ENCODE measurements at places on chromosomes 16 and 17.

DNA sequence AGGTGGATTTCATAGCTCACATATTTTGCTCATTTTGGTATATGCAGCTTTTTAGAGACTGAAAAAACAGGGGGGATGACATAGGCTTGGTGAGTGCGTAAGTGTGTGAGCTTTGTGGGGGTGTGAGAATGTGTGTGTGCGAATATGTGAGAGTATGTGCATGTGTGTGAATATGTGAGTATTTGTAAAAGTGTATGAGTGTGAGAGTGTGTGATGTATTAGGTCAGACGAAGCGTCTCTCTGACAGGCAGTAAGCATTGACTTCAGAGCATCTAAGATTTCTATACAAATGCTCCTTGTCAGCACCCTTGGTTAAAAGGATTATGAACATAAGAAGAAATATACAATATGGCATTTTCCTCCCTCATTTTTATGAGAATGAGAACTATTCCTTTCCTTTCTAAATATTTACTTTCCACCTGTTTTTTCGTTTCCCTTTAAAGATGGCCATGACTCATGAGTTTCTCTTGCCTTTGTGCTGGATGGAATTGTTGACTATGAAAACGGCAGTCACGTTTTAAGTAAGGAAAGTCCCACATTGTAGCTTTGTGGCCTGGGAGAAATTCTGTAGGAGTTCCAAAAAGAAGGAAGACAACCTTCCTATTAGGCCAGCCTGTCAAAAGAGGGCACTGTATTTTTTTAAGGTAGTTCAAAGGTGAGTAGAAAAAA lies 276.4 kb downstream of the FOXL1 start:
- H3K4me3 ChIP-seq, result no peak overlapping the region
- H3K36me3 ChIP-seq, result no peaks in the 10 kb centered on the region
- no peaks in the 10 kb centered on the region for H3K4me1 ChIP-seq
- no peaks in the 10 kb centered on the region for H3K27me3 ChIP-seq

GRCh38 chr16:71672803-71673581 lies 47.0 kb downstream of the MARVELD3 start:
- no peak overlapping the region for H3K27ac ChIP-seq
- H3K4me1 ChIP-seq, result no peaks in the 10 kb centered on the region
- H3K27me3 ChIP-seq, result no peaks in the 10 kb centered on the region
- H3K36me3 ChIP-seq, result peaks cover 14% of the 10 kb centered on the region
- no peak overlapping the region for H3K4me3 ChIP-seq

GRCh38 chr17:41406205-41406604 lies 8.8 kb upstream of the KRT31 start:
- no peaks in the 10 kb centered on the region for H3K36me3 ChIP-seq
- DNase-seq, result no peak
- no peak overlapping the region for H3K27ac ChIP-seq
- no peaks in the 10 kb centered on the region for H3K27me3 ChIP-seq
- H3K4me3 ChIP-seq, result no peak overlapping the region
- H3K4me1 ChIP-seq, result peaks cover 25% of the 10 kb centered on the region

DNA sequence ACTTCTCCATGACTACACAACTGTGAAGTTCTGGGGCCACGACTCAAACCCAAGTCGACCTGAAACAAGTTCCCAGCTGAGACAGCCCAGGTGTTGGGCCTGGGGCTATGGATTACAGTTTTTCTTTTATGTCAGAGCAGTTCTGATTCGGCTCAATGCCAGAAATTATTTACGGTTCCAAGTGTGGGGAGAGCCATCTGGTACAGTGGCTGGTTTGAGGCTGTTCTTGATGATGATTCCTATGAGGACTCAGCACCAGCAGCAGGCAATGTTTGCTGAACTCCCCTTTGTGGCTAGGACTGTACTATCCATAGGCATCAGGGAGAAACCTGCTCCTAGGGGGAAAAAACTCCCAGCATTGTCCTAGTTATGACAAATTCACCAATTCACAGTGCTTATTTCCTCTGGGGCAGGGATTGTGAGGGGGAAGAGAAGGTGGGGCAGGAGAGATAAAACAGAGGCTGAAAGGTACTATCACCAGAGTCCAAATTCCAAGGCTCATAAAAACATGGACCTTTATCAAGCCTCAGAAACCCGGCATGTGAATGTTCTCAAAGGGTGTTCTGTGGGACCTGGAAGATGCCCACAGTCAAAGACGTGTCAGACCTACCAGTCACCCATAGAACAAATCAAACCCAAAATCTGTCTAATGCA lies 18.2 kb upstream of the CMTM4 start:
- H3K27ac ChIP-seq, result no peak overlapping the region
- H3K27me3 ChIP-seq, result no peaks in the 10 kb centered on the region
- DNase-seq, result no peak
- no peaks in the 10 kb centered on the region for H3K36me3 ChIP-seq
- no peaks in the 10 kb centered on the region for H3K4me1 ChIP-seq

- no peaks in the 10 kb centered on the region for H3K27me3 ChIP-seq
- H3K4me3 ChIP-seq, result no peak overlapping the region
- H3K4me1 ChIP-seq, result no peaks in the 10 kb centered on the region
- no peak overlapping the region for H3K27ac ChIP-seq
- DNase-seq, result no peak
- peaks cover 64% of the 10 kb centered on the region for H3K36me3 ChIP-seq
These were observed 70.2 kb downstream of the ZZEF1 start for GRCh38 chr17:4072487-4073157.

GRCh38 chr17:50853781-50854180 lies 12.4 kb downstream of the TOB1 start:
- DNase-seq, result no peak
- no peak overlapping the region for H3K27ac ChIP-seq
- peaks cover 8% of the 10 kb centered on the region for H3K4me1 ChIP-seq
- no peaks in the 10 kb centered on the region for H3K27me3 ChIP-seq
- H3K36me3 ChIP-seq, result no peaks in the 10 kb centered on the region

GRCh38 chr17:6510321-6510977 lies 45.9 kb downstream of the PITPNM3 start:
- no peak for DNase-seq
- no peaks in the 10 kb centered on the region for H3K4me1 ChIP-seq
- no peak overlapping the region for H3K4me3 ChIP-seq
- no peak overlapping the region for H3K27ac ChIP-seq
- peaks cover 4% of the 10 kb centered on the region for H3K27me3 ChIP-seq
- no peaks in the 10 kb centered on the region for H3K36me3 ChIP-seq

DNA sequence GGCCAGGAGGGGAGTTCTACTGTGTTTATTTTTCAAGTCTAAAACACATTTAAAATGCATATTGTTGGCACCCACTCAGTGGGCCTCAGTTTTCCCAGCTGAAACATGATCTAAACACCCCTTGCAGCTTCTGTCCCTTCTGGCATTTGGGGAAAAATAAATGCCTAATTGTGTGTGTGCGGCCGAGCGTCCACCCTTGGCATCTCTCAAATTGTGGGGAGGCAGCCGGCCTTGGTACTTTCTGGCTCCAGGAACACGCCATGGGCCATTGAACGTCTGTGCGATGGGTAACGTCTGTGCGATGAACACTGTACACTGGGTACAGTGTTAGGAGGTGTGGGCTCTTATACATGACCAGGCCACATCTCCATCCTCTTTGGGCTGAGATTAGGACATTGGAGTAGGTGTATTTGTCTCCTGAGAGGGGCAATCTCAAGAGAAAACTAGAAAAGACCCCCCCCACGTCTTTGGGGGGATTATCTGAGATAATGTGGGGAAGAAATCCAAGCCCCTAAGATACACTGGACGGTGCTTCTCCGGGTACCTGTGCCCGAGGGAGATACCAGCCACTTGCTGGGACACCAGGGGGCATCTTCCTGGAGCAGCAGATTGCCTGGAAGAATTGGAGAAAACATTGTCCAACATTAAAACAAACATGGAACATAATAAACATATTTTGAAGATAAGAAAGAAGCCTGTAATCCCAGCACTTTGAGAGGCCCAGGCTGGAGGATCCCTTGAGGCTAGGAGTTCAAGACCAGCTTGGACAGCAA lies 54.9 kb downstream of the RAB11FIP4 start:
- H3K36me3 ChIP-seq, result no peaks in the 10 kb centered on the region
- no peak overlapping the region for H3K27ac ChIP-seq
- no peaks in the 10 kb centered on the region for H3K4me1 ChIP-seq

DNA sequence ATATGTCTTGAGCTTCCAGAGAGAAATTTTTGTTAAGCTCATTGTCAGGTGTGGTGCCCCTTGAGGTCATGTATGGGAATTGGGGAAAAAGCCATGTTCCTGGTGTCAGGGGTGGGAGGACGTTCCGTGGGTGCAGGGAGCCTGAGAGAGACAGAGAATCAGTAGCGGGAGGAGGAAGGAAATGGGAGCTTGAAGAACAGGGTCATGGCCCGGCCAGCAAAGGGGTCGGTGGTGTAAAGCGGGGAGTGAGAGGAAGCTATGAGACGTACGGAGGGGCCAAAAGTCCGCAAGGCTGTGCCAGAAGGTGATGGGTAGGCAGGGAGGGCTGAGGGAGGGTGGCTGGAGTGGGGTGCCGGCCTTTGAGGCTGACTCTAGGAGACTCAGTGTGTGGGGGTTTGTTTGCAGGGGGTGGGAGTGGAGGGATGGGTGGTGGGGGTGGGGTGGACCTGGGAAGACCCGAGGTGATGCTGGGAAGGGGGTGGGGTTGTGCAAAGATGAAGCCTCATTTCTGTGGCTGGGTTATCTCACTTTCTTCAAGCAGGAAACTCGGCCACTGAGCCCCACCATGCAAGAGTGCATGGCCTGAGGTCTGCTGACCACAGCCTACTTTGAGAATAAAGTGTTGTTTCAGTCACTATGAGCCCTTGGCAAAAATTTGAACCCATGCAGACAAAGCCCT lies 63.6 kb downstream of the PLCG2 start:
- no peaks in the 10 kb centered on the region for H3K4me1 ChIP-seq
- H3K36me3 ChIP-seq, result no peaks in the 10 kb centered on the region
- no peak for DNase-seq
- peak overlapping the region; percentile 75 for H3K27ac ChIP-seq
- H3K27me3 ChIP-seq, result no peaks in the 10 kb centered on the region

DNA sequence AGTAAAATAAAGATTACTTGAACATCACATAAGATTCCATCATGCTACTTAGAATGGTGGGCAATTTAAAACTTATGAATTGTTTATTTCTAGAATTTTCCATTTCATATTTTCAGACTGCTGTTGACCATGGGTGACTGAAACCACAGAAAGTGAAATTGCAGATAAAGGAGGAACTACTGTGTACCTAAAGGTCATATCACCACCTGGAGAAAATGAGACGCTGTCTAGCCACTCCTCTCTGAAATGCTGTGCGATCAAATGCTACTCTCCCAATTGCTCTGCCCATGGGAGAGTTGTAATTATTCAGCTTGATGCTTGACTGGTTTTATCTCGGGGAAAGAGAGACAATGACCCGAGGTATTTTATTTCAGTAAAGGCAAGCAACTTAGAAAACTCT lies 128.9 kb upstream of the ERCC4 start:
- no peak overlapping the region for H3K27ac ChIP-seq
- no peak overlapping the region for H3K4me3 ChIP-seq
- no peaks in the 10 kb centered on the region for H3K4me1 ChIP-seq
- DNase-seq, result no peak
- no peaks in the 10 kb centered on the region for H3K36me3 ChIP-seq
- H3K27me3 ChIP-seq, result no peaks in the 10 kb centered on the region

DNA sequence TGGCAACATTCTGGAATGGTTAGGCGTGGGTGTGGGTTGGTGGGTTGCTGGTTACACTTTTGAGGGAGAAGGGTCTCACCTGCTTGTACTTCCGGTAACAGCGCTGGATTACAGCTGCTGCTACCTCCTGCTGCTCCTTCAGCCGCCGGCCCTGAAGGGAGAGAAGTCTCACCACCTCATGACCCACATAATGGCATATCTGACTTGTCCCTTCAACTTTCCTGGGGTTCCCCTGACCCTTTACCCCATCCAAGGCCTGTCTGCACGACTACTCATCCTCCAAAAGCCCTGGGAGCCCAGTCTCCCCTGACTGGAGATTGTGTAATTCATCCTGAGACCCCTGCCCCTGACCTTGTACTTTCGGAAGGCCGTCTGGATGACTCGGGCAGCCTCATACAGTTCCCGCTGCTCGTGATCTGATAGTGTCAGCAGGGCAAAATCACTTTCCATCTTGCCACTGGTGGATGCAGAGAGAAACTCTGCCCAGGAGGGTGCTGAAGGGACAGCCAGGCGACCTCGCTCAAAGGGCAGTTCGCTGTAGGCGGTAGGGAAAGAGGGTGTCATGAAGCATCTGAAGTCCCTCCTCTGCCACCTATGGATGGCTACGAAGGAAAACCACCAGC lies 2.0 kb upstream of the SPAG7 start:
- H3K27ac ChIP-seq, result peak overlapping the region; percentile 0
- DNase-seq, result no peak
- H3K36me3 ChIP-seq, result peaks cover 19% of the 10 kb centered on the region
- peaks cover 20% of the 10 kb centered on the region for H3K4me1 ChIP-seq
- H3K4me3 ChIP-seq, result no peak overlapping the region
- no peaks in the 10 kb centered on the region for H3K27me3 ChIP-seq

GRCh38 chr17:47693731-47694580 lies at the start of gene TBKBP1:
Gene TBKBP1, plus strand, starts transcription at chr17:47694161. Its CDS starts 1,952 bp downstream, at chr17:47696113.
- peak; percentile 44 for DNase-seq
- H3K27me3 ChIP-seq, result no peaks in the 10 kb centered on the region
- peak within 1 kb of the TSS; percentile 51 for H3K27ac ChIP-seq
- peak within 1 kb of the TSS; percentile 53 for H3K4me3 ChIP-seq

GRCh38 chr17:21370430-21370829 lies 5.7 kb upstream of the KCNJ12 start:
- H3K27me3 ChIP-seq, result no peaks in the 10 kb centered on the region
- H3K36me3 ChIP-seq, result no peaks in the 10 kb centered on the region
- no peak for DNase-seq
- H3K4me1 ChIP-seq, result no peaks in the 10 kb centered on the region
- H3K4me3 ChIP-seq, result no peak overlapping the region

DNA sequence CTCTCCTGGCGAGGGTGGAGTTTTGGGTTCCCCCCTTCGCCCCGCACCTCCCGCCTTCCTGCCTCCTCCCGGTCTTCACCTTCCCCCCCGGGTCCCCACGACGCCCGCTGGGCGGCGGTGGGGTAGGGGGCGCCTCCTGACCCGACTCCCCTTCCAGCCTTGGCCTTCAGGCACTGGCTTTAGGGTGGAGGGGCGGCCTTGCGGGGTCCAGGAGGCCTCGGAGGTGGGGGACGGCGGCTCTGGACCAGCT lies 2.4 kb downstream of the SLC16A3 start:
- no peak for DNase-seq
- no peaks in the 10 kb centered on the region for H3K27me3 ChIP-seq
- H3K36me3 ChIP-seq, result no peaks in the 10 kb centered on the region
- H3K4me1 ChIP-seq, result peaks cover 36% of the 10 kb centered on the region
- no peak overlapping the region for H3K4me3 ChIP-seq

DNA sequence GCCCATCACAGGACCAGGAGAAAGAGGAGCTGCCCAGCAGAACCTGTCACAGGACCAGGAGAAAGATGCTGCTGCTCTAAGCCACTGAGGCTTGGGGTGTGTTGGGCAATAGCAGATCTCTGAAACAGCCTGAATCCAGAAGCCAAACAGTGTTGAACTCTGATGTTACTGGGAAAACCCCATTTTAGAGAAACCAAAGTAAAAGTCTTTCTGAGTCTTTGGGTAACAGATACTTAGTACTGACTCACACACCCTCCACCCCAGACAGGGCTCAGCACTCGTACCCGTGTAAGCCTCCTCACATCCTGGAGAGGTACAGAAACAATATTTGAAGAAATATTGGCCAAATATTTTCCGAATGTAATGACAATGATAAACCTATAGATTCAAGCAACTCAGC lies 82.8 kb upstream of the GNG13 start:
- H3K27me3 ChIP-seq, result no peaks in the 10 kb centered on the region
- H3K36me3 ChIP-seq, result no peaks in the 10 kb centered on the region
- no peak for DNase-seq
- no peak overlapping the region for H3K27ac ChIP-seq

All from CD8-positive, alpha-beta memory T cell (primary cell).